ENCODE measurements at places on chromosomes 11 and 22.
A peak's percentile ranks its signal among the peaks of the same experiment; 100 is the strongest.

- no peak for DNase-seq
These were observed 122.3 kb upstream of the SNX19 start for GRCh38 chr11:131038597-131038996.

DNA sequence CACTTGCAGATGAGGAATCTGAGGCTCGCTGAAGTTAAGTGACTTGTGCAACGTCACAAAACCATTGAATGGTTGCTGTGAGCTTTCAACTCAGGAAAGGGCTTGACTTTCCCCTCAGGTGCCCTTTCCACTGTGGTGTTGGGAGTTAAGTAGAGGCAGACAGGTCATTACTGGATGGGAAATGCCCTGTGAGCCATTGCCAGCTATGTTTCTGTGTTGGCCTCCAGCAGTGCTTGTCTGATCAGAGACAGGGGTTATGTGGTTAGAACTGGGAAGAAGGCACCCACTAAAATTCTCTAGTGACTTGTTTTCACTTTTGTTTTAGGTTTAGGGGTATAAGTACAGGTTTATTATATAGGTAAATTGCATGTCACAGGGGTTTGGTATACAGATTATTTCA is 96.6 kb downstream of the FDX1 start:
- no peak for DNase-seq

GRCh38 chr22:24810043-24810749 is 4.2 kb downstream of the SGSM1 start:
- DNase-seq = peak; percentile 44

DNA sequence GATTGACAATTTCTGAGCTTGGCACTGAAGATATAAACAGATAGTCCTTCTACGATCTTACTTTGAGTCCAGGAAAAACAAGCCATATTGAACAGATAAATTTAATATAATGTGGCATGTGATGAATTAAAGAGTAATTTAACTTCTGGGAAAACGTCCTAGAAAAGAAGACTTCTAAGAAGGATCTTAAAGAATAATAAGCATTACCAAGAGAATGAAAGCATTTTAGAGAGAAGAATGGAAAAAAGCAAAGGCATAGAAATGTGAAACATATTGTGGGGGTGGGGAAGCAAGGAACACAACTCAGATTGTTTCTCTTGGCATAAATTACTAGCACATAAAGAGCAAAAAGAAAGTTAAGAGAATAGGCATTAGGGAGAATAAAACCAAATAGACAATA is 5.4 kb downstream of the DDIAS start:
- no peak for DNase-seq

DNA sequence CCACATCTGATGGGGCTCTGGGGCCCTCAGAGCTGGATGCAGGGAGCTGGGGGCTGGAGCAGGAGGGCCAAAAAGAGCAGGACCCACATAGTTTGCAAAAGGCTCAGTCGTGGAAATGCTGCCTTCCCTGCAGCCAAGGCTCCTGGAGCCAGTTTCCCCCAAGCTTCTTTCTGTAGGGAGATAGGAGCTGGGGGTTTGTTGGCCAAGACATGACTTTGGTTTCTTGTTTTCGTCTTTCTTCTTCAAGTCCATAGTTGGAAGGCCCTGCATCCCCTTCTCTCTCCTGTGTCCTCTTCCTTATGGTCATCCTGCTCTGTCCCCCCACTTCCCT is 36.3 kb downstream of the IGF2 start:
- no peak for DNase-seq

DNA sequence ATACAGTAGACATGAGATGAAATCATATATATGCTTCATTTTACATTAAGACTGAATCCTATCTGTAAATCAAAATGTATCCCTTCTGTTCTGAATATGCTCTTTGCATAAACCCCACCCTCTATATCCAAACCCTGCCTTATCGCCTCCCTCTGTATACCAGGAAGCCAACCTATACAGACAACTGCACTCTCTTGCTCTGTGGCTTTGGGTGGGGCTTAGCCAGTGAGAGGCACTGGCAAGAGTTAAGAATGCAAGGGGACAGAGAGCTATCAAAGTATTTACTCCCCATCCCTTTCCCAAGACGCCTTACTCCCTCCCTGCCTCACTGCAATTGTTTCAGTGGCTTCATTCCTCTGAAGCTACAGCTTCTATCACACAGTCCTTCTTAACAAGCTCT is 309.8 kb downstream of the TTC28 start:
- no peak for DNase-seq

- DNase-seq = no peak
These were observed 45.0 kb upstream of the FIBIN start for GRCh38 chr11:26948881-26949280.

DNA sequence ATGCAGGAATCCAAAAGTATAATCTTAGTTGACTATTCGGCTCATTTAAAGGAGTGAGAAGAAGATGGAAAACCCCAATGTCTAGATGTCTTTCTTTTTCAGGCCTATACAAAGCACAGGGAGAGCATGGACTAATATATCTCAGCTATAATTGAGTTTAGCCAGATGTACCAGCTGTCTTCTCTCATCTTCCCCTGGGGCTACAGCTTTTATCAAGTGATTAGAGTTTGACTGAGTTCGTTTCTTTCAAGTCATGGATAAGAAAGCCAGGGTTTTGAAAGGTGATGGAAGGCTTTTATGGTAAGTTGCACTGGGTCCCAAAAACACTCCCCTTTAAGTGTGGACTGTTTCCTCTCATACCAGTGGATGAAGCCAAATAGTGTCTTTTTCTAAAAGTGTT is 1172.8 kb upstream of the TENM4 start:
- DNase-seq = no peak

DNA sequence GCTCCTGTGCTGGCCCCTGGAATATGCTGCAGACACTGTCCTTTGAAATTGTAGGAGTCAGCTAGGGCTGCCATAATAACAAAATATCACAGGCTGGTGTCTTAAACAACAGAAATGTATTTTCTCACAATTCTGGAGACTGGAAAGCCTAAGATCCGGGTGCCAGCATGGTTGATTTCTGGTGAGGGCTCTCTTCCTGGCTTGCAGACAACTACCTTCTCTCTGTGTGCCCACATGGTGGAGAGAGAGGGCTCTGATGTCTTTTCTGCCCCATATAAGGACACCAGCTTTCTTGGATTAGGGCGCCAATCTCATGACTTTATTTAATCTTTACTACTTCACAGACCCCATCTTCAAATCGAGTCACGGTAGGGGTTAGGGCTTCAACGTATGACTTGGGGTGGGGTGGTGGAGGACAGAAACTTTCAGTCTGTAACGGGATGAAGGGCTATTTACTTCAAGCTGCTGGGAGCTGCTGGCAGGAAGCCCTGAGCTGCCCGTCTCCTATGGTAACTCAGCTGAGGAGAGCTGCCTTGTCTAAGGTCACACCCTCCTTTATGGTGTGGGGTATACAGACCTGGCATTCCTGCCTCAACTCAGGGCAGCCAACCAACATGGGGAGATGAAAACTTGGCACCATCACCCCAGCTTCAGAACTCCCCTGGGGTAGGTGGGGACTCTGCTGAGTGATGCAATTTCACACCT is 142.9 kb upstream of the ZBED5 start:
- DNase-seq = no peak

DNA sequence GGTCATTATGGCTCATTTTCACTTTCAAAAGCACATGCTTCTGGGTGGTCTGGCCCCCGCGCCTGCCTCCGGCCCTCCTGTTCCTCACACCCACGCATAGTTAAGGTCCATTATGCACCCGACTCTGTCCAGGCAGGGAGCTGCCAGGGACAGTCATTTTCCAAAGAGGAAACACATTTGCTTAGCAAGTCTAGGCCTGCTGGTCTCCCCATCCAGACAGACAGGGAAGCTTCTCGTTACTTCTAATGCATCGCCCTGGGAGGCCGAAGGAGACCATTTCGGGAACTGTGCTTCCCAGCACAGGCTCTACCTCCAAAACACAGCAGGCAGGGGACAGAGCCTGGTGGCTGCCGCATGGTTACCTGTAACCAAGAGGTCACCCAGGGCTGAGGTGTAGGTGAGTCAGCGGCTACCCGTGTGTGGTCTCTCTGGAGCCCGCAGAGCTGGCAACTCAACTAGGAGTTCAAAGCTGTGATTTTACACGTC is 87.1 kb upstream of the SHANK2 start:
- no peak for DNase-seq

DNA sequence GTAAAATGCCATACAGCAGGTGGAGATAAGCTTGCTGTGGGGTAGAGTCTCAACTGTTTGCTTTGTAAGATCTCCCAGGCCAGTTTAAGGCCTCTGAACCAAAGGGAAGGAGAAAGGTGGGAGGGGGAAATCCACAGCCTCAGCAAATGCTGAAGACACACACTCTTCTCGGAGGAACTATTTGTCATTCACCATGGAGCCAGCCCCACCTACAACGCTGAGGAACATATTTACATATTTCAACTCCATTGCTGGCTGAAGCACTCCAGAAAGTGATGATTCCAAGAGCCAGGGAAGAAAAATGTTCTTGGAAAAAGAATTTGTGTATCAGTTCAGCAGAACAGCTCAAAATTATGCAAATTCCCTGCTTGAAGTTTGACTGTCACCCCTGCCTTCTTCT is 6.5 kb downstream of the TENM4 start:
- no peak for DNase-seq

DNA sequence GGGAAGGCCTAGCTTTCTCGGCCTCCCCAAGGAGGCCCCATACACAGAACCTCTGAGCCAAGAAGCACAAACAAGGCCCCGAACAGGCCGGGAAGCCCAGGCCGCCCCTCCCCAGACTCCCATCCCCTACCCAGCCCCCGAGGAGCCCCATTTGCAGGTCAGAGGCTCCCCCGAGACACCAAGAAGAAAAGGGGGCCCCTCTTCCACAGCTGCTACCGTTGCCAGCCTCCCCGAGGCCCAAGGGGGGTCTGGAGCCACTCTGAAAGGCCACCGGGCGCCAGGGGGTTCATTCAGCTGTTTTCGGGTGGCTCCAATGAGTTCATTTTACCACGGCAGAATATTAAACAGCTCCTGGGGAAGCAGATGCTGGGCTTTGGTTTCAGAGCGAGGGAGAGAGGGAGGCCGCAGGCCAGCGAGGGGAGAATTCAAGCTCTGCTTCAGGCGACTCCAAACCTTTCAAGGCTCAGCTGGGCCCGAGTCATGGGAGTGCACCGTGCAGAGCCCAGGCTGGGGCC is 28.5 kb downstream of the MN1 start:
- no peak for DNase-seq

Data from thoracic aorta (tissue), 2 donors.